ENCODE measurements at places on chromosomes 7 and 10. TPM values are rescaled to one million over a fixed set of nuclear protein-coding genes. Genes with fewer than 3 reads are reported as not detected.

DNA sequence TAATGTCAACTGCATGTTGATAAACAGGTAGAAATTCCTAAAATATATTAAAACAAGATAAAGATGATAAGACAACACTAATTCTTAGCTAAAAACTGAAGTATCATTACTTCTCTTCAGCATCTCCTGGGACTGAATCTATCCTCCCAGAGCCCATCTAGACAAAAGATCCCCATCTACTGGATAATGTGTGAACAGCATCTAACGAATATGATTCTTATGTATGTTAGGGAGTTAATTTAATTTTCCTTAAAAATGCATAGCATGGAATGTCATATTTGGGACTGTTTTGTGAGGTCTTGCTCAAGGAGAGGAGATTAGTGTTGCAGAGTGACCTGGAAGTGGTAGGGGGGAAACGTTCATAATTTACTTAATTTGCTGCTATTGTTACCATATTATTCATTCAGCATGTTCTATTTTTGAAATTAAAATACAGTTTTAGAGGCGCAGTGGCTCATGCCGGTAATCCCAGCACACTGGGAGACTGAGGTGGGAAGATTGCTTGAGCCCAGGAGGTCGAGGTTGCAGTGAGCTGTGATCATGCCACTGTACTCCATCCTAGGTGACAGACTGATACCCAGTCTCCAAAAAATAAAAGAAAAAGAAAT lies 305.1 kb upstream of the CSTF2T start:
- DNase-seq: no peak

DNA sequence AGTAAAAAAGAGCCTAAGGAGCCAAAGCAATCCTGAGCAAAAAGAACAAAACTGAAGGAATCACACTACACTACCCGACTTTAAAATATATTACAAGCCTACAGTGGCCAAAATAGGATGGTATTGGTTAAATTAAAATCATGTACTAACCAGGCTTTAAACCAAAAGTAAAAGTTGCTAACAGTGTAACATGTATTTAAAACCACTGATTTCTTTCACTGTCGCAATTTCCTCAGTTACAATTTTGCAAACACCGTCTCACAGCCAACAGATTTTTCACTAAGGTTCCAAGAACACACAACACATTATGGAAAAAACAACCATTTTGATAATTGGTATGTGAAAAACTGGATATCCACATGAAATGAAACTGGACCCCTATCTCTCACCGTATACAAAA lies 74.0 kb downstream of the JMJD1C start:
- no peak for DNase-seq

DNA sequence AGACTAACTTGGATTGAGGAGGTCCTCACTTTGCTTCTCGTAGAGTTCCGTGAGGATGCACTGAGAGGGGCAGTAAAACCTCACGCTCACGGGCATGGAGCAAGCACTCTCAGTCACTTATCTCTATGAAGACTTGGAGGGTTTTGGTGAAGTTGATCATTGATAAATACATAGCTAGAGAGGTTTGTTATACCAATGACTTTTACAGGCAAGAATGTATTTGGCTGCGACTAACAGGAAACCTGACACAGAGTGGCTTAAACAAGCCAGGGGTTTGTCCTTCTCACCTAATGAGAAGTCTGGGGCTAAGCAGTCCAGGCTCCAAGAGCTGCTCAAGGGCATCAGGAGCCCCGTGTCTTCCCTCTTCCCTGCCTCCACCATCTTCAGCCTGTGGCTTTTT lies 6.1 kb downstream of the BICC1 start:
- no peak for DNase-seq

DNA sequence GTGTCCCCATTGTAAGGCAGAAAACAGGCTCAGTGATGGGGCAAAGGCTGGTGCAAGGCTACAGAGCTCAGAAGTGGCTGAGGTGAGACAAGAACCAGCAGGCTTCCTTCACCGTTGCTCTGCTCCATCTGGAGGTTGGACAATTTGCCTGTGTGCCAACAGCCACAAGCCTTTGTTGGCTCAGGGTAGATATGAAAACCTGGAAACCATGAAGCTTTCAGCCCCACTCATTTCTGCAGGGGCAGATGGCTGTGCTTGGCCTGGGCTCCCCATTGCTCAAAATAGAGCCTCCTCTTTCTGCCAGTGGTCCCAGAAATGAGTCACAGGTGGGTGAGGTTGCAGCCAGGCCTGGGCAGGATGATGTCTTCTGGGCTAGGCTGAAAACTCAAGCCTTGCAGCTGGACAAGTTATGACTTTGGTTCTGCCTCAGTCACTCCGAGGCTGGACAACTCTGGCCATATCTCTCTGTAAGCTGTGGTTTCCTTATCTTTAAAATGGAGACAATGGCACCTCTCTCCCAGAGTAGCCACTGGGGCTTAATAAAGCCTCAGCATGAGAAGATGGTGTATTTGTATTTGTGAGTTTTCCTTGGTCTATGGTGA lies 12.2 kb upstream of the ZNF273 start:
- DNase-seq: no peak

- no peak for DNase-seq
Measured at GRCh38 chr7:34807548-34808340, 149.7 kb downstream of the NPSR1 start.

- no peak for DNase-seq
Measured at GRCh38 chr7:74360008-74360407, 70.8 kb downstream of the CLIP2 start.

GRCh38 chr10:78762086-78762630 lies 306.6 kb upstream of the ZMIZ1 start:
- DNase-seq: no peak

GRCh38 chr10:71354776-71355175 lies 35.7 kb downstream of the SLC29A3 start:
- DNase-seq: no peak

- no peak for DNase-seq
Measured at GRCh38 chr7:730501-731439, 3.7 kb upstream of the PRKAR1B start.

GRCh38 chr7:117165656-117166055 lies 157.2 kb downstream of the WNT2 start:
- no peak for DNase-seq

DNA sequence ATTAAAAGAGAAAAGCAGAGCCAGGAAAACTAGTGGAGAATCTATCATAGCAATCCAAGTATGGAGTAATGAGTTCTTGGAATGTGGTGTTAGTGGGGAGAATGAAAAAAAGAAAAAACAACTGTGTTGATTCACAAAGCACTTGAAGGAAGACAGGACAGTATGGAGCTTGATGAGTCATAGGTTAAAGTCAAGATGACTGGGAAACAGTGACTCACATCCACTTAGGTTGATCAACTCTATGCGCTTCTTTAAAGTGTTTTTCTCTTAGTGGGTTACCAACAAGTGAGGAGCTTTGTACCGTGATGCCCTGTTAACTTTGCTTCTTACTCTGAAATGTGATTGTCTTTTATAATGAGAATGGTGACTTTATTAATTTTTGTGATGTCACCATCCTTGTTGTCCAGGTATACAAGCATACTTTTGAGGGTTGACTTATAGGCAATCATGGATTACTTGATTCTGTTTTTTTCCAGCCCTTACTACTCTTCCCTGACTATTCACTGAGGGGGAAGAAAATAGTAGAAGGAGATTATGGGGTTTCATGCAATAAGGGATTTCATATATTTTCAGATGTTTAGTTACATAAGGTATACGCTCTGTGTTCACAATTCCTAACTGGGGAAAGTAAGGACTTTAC lies 32.1 kb upstream of the MDFIC start:
- no peak for DNase-seq

DNA sequence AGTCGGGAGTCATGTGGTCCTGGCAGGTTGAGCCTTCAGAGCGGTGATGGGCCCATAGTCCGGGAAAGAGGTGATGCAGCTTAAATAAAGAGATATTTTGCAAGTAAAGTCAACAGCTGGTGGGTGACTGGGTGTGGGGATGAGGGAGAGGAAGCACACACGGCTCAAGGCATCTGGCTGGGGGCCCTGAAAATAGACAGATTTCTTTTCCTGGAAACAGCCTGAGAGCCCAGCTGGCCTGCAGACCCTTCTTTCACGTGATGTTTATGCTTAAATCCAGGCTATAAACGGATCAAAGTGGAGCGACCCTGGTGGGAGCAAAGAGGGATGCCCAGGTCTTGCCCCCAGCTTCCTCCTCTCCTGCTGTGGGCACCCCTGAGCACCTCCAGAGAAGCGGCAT lies 149.1 kb downstream of the TEX36 start:
- no peak for DNase-seq

DNA sequence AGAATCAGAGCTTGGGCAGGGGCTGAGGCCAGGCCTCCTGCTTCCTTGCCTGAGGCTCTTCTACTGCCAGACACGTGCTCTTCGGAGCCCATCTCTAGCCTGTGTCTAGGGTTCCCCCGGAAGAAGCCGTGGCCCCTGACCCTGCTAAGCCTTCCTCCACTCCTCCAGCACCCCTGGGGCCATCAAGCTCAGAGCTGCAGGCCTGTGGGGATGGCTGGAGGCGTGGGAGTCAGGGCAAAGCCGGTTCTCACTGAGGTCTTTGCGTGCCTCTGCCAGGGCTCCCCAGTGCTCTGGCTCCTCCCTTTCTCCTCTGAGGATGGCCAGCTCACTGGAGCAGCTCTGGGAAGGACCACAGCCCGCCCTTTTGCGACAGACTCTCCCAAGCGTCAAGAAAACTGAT lies 34.4 kb downstream of the GHRHR start:
- DNase-seq: no peak

DNA sequence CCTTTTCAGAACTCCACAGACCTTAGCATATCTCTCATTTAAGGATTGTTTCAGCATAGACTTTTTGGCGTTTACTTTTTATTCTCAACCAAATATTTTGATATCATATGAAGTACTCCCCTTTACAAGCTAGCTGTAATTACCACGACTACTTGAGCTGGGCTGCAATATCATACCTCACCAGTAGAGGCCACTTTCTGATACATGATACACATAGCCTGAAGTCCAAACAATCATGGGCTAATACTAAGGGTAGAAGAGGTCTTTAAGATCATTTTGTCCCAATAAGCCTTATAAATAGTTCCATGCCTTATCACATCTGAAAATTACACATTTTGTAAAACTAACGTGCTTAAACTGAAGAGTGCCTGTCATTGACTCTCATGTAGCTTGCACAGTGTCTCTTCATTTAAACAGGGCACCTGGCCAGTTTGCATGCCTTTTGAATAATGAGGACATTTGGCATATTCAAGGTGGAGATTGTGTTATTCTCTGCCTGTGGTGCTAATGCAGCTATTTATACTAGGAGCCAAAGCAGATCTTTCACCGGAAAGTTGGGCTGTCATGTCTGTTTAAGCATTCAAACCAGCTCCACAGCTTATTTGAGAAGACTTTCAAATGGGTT lies 403.7 kb upstream of the ZMIZ1 start:
- DNase-seq: no peak

DNA sequence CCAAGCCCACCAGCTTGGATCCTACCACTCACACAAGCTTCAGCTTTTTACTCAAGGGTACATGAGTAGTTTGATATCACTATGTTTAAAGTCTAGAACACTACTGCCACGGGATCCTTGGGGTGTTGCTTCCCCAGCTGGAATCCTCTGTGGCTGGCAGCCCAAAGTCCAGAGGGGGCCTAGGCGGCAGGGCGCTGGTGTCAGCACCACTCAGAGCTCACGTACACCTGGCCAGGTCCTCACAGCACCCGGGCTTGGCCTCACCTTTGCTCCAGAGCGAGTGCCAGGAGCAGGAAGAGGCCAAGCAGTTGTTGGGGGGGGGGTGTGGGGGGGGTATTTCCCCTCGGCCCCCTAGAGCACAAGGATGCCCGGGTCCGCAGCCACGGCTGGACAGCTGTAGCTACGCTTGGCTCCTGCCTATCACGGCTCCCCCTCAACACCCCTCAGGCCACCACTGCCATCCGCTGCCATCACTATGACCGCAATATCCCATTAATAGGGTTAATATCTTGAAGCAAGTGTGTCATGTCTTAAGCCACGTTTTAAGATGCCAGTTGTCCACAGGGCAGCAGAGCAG lies 17.0 kb downstream of the ZDHHC6 start:
- DNase-seq: no peak

DNA sequence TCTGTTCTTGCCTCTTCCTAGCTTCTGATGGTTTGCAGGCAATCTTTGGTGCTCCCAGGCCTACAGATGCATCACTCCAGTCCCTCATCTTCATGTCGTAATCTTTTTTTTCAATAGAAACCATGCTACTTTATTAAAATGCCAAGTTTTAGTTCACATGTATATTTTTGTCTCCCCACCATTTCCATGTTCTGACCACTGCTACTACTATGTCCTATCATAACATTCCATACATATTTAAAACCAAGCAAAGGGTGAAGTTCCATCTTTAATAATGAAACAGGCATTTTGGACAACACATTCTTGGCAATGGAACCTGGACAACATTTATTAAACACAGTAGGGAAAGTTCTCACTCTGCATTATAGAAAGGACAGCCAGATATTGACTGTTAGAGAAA lies 58.8 kb downstream of the ZNF518A start:
- no peak for DNase-seq

- no peak for DNase-seq
Measured at GRCh38 chr7:134777470-134777869, 2.0 kb upstream of the CALD1 start.

GRCh38 chr10:50740293-50740648 lies 535 bp downstream of the ASAH2B start:
- DNase-seq: no peak

DNA sequence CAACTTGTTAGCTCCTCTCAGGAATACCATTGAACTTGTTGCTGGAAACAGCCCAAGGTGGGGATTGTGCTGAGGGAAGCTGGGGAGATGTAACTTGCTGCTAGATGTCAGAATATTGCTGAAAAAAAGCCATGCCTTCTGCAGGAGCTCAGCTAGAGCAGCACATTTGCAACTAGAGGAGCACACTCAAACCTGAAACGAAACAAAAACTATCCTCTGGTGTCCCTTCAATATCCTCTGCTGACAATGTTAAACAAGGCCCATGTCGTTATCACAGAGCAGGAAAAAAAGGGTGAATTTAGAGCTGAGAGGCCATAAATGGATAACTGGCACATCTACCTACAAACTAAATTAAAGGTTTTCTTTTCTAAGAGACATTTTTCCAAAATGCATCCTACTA lies 53.7 kb upstream of the MACC1 start:
- DNase-seq: no peak

DNA sequence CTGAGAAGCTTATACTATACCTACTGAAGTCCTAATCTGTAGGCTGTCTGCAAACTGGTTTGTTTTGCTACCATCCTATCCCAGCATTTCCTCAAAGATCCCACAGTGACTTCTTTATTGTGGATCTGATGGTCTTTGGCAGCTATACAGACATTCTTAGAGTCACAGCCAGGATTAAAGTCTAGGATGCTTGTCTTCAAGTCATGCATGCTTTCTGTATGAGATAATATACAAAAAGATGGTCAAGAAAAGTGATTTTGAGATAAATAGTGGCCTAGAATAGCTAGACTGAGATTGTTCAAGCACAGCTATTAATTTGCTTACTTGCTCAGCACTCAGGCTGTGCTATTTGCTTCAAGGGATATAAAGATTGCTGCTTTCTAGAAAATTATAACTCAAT lies 454.4 kb downstream of the AUTS2 start:
- no peak for DNase-seq

ANKRD30A gene
- total RNA-seq: not detected

MRLN gene
- not detected for total RNA-seq

TRIM73 gene
- 11.2 TPM for total RNA-seq

MOGAT3 gene
- total RNA-seq: not detected

SKAP2 gene
- total RNA-seq: 12.1 TPM

ANK3 gene
- total RNA-seq: 84.9 TPM
